Tongue (tissue), 3 donors: ENCODE measurements at places on chromosomes 16 and 17.

- peak; percentile 56 for DNase-seq
These were observed 2.7 kb downstream of the TRPV2 start for GRCh38 chr17:16417896-16418684.

GRCh38 chr16:24580665-24581064 is 41.3 kb downstream of the RBBP6 start:
- peak; percentile 18 for DNase-seq

GRCh38 chr17:11682646-11683045 is 84.4 kb downstream of the DNAH9 start:
- no peak for DNase-seq

- DNase-seq = peak; percentile 32
These were observed at the start of gene CAPNS2 for GRCh38 chr16:55566432-55567175. Gene CAPNS2, plus strand, starts transcription at chr16:55566684. Its CDS starts 73 bp downstream, at chr16:55566757.

DNA sequence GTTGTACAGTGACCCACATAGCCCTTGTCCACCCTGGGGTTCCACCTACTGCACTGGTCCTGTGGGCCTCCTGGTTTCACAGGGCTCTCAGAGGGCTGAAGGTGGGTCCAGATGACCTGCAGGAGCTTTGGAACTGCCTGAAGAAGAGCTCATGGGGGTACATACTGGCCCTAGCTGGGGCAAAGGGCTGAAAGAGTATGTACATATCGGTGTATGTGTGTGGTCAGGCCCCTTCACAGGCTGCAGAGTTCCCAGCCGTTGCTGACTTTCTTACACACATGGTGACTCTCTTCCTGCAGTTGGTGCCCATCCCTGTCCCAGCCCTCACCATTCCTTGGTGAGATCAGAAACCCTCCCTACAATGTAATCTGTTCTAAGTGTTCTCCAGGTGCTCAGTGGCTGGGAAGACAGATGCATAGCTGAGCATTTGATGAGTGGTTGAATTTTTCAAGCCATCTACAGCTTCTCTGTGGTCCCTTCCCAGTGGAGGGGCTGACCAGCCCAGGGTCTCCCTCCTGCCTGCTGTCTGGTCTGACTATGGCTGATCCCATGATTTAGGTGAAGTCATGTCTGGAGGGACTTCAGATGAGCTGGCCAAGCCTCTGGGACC is 2.4 kb upstream of the NFATC3 start:
- DNase-seq = no peak

- peak; percentile 79 for DNase-seq
These were observed 8.1 kb upstream of the FLYWCH2 start for GRCh38 chr16:2874912-2875362.

GRCh38 chr16:15597822-15598647 is 44.9 kb downstream of the MARF1 start:
- DNase-seq = no peak

DNA sequence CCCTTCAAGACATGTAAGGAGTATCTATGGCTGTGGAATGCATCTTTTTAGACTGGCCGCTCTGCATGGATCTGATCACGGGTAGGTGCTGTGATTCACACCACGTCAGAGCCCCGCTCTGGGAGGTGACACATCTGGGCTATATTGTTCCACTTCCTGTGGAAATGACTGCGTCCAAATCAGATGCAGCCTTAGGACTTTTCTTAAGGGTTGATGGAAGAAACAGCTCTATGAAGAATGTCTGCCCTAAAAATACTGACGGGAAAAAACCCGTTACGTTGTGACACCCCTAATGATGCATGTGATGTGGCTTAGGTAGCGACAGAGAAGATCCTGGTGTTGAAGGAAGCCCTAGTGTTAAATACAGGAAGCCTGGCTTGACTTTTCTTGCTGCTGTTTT is 12.2 kb downstream of the BANP start:
- DNase-seq = no peak

DNA sequence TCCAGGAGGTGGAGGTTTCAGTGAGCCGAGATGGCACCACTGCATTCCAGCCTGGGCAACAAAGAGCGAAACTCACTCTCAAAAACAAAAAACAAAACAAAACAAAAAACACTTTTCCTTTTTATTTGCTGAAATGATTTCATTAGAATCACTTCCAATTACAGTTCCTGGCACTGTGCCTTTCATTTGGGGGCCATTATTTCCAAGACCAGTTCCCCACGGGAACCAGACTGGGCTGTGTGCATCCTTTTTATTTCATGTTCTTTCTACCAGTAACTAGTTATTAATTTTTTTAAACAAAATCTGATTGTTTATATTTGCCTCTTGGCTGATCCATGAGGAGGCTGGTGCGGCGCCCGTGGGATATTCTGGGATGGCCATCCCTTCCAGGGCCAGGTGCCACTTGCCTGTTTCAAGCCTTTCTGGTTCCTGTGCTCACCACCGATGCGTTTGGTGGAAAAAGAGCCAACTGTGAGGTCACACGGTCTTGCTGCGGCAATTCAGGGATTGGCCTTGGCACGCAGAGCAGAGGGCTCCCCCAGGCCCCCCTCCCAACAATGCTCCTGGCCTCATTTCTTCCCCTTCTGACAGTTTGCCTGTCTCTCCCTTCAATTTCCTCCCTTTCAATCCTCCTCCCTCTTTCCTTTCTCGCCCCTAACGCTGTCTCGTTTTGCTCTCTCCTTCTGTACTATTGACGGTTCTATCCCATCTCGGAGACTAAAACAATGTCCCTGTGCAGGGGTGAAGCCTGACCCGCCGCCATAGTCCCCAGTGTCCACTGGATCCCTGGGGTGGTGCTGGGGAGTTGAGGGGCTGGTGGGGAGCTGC is 13.4 kb downstream of the UBALD1 start:
- peak; percentile 73 for DNase-seq
